Stimulated activated CD8-positive, alpha-beta memory T cell treated with anti-CD3 and anti-CD28 coated beads, Interleukin-15, amount 100 ng/mL, for 24 hours (primary cell): ENCODE measurements at places on chromosomes 6 and 20.

DNA sequence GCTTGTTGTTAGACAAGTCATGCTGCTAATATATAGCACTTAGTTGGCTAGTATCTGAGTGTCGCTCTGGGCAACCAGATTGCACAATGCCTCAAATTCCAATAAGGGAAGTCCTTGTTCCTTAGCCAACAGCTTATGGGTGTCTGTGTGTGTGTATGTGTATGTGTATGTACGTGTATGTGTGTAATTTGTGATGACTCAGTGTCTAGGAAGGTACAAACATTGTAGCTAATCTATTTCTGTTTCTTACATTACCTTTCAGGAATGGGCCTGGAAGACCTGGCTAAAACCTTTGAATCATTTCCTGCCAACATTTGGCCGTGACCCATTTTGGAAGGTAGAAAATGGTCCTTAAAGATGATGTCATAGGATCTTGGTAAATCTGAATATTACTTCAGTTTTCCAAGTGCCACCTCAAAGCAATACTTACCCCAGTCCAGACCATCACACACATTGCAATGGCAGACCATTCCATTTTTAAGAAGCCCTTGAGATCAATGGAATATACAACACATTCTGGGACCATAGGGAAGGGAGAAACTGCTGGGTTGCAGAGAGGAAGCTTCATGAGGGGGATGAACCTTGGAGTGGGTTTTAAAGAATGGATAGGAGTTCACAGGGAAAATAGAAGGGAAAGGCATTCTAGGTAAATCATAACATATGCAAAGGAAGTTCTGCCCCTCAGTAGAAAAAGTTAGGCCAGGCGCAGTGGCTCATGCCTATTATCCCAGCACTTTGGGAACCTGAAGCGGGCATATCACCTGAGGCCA, 25.1 kb downstream of the NEDD9 start:
- DNase-seq, result no peak

- no peak for DNase-seq
Observed at GRCh38 chr6:129680633-129681032, 29.3 kb downstream of the ARHGAP18 start.

DNA sequence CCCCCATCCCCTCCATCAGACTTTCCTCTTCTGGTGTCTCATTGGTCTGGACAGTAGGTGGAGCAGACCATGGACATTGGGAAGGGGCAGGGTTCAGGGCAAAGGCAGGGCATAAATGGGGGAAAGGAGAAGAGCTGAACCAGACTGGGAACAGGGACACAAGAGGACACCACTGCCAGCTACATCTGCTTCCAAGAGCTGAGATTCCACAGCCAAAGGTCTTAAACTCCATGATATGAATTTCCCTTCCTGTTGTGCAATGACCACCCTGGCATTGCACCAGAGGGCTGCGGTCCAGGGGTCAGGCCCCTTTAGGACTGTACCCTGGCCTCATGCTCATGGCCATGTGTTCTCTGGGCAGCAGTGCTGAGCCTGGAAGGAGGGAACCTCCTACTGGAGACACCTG, 137.9 kb downstream of the MAFB start:
- DNase-seq, result no peak

DNA sequence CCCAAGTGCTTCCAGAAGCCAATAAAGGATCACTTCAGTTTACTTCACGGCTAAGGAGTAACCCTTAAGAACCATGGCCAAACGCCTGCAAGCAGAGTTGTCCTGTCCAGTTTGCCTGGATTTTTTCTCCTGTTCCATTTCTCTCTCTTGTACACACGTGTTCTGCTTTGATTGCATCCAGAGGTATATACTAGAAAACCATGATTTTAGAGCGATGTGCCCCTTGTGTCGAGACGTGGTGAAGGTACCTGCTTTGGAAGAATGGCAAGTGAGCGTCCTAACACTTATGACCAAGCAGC, 2.5 kb downstream of the RFPL4B start:
- no peak for DNase-seq

GRCh38 chr6:35489995-35490791, 6.7 kb downstream of the TEAD3 start:
- DNase-seq, result no peak

GRCh38 chr6:113414511-113414910, 442.6 kb upstream of the MARCKS start:
- DNase-seq, result no peak

DNA sequence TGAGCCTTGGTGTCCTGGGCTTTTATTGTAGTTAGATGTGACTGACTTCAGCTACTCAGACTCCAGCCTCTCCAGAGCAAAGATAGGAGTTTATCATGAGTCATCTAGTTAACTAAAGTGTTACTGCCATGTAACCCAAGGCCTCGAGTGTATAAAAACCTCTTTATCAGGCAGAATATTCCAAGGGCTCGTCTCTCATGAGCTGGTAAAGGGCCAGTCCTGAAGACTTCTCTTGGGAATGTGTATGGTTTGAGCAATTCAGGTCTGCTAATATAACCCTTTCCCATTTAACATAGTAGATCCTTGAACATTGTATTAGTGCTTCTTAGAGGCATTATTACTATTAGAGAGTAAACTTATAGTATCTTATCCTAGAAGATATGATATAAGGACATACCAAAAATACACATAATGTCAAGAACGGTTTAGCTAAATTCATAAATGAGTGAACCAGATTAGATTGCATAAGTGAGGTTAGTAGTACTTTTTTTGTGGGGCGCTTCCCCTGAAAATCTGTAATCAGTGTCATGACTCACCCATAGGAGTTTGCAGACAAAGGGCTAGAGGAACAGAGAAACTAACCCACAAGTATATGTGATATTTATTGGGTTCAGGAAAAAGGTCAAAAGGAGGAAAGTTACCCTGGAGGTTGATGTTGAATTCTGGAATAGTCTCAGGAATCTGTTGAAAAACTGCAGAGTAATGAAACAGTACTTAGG, 16.0 kb downstream of the DSE start:
- no peak for DNase-seq

DNA sequence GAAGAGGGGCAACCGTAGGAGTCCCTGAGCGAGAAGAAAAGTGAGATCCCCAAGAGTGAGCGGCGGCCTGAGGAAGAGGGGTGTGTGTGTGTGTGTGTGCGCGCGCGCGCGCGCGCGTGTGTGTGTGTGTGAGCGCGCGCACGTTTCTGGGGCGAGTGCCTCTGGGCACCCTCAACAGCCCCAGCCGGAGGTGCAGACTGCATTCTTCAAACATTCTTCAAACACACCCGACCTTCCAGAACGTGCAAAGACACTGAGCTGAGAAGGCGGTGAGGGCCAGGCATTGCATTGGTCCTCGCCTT, 76.2 kb upstream of the FOXP4 start:
- no peak for DNase-seq

GRCh38 chr6:141267420-141267819, 865.3 kb upstream of the GJE1 start:
- no peak for DNase-seq

DNA sequence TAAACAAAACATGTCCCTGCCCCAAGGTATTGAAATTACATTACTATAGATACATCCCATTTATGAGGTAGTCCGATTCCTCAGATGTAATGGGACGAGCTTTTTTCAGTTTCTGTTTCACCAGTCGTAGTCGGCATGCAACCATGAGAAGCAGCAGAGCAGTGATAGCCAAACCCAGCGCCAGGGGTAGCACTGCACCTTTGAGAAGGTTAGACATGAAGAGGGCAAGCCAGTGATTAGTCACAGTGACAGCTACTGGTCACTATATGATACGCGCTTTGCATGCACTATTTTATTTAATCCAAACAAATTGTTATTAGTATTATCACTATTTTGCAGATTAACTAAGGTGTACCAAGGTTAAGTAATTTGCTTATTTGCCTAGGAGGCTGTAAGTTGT, 43.7 kb downstream of the LRP11 start:
- DNase-seq, result no peak

DNA sequence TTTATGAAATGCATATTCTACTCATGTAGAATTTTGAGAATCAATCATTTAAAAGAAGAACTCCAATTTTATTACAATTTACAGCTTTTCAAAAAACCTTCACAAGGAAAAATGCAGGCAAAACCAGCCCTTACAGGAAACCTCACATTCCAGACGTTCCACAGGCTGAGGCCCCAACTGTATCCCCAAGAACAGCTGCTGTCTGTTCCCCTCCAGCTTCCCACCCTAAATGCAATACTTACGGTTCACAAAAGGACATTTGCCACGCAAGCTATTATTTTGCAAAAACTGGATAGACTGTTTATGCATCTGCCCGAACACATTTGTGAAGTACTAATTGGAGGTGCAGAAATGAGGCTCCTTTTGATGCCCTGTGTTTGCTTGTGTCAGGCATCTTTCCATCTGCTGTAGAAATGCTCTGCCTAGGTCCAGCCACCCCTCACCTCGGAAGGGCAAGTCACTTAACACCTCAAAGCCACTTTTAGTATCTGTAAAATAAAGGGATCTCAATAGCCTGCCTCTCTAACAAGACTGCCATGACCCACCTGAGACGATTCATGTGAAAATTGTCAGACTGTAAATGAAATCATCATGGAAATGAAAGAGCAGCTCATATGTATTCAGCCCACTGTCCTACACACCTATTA, 26.5 kb downstream of the PDE10A start:
- DNase-seq, result no peak

GRCh38 chr6:157239671-157240058, 83.7 kb downstream of the TMEM242 start:
- DNase-seq, result no peak

DNA sequence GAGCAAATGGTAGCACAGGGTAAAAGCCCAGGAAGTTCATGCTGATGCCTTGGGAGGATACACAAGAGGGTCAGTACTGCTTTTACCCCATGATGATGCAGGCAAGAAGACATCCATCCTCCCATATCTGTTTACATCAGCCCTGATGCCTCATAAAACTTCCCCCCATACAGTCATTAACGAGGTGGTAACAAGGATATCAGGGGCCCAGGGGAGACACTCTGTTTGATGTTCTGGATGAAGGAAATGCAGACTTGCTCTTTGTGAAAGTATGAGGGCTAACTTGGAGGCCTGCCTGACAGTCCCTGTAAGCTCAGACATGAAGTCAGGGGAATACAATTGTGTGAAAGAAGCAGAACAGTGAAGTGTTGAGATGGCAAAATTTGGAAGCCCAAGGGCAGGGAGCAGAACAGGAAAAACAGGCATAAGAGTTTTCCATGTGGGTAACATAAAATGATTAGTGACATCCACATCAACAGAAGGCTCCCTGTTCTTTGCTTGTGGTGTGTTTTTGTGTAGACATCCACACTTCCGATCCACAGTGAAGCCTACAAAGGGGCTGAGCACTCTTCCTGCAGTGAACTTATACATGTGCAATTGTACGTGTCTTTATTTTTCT, 813.4 kb downstream of the MAFB start:
- DNase-seq, result no peak

DNA sequence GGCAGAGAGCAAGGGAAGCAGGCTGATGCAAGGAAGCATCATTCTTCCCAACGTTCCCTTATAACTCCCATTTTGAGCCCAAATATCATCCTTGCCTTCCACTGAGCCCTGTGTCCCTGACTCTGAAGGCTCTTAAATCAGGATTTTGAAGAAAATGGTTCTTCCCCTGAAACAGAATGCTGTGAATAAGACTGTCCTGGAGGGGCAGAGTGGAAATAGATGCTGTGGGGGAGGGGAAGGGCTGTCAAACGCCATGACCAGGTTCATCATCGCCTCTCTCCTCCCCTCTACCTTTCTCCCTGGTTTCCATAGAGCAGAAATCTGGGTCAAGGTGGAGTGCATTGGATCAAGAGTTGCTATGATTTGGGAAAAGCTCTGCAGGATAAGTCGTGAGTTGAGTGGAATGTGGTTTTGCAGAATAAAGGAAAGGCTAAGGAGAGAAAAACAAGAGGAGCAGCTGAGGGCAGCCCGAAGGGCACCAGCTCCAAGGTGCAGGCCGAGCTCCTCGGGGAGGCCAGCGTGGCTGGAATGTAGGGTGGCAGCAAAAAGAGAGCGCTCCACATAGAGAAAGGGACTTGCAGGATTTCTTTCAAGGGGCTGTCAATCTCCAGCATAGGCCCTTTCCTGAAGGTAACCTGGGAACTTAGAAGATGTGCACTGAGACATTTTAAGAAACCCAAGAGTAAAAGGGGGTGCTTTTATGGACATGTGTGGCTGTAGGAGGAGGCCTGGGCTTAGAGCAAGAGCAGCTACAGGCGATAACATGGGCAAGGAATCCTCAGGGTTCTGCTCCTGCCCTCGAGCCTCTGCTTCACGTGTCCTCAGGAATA, 120.8 kb upstream of the CDYL start:
- DNase-seq, result no peak

DNA sequence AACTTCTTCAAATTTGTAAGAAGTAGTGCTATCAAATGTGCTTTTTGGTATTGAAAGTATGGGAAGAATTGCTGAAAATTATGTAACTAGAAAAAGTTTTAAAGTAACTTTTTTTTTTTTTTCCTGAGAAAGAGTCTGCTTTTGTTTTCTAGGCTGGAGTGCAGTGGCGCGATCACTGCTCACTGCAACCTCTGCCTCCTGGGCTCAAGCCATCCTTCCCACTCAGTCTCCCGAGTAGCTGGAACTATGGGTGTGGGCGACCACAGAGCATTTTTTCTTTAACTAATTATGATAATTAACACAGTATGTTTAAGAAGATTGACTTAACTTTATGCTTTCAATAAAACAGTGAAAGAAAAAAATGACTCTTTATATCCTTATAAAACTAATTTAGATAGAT, 38.4 kb downstream of the BMP5 start:
- DNase-seq, result no peak

GRCh38 chr6:37368961-37369320, 15.2 kb downstream of the RNF8 start:
- DNase-seq, result no peak

GRCh38 chr6:127971945-127972391, 71.1 kb upstream of the THEMIS start:
- no peak for DNase-seq

- no peak for DNase-seq
Observed at GRCh38 chr6:36052097-36052496, 24.5 kb downstream of the MAPK14 start.

DNA sequence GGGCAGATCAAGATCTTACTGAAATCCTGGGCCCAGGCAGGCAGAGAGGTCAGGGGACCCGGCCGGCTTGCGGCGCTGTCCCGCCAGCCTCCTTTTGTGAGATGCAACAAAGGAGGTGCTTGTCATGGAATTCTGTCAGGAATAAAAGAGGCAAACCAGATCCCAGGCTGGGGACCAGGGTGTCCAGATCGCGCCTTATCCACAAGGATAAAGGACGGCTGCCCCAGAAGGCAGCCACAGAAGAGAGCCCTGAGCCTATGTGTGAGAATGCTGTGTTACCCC, 42.6 kb upstream of the CDH22 start:
- no peak for DNase-seq

DNA sequence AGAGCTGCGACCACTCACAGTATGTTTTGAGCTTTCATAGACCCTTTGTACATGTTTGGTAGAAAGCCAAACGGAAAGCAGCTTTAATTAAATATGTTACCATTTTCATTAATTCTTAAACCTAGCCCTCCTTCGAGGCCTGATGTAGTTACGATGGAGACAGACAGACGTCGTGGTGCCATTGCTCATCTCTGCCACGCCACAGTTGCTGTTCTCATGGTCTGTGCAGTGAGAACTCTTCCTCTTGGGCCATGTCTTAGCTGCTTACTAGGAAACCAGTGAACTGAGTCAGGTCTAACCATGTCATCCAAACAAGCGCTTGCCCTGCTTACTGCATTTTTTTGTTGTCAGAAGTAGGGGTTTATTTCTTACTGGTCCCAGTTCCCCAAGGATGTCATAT, 62.8 kb downstream of the SNX9 start:
- no peak for DNase-seq

- no peak for DNase-seq
Observed at GRCh38 chr6:167462514-167463312, 137.8 kb downstream of the TTLL2 start.

GRCh38 chr20:4667371-4667773, 54.3 kb upstream of the PRND start:
- DNase-seq, result no peak

GRCh38 chr20:10728873-10729670, 55.3 kb upstream of the JAG1 start:
- DNase-seq, result no peak
